NCI-H1092 treated with DMSO at 0.1 percent for 48 hours (cell line): ENCODE measurements at places on chromosomes 2 and 18.

GRCh38 chr18:34729264-34729663, 19.2 kb downstream of the DTNA start:
- DNase-seq: no peak

DNA sequence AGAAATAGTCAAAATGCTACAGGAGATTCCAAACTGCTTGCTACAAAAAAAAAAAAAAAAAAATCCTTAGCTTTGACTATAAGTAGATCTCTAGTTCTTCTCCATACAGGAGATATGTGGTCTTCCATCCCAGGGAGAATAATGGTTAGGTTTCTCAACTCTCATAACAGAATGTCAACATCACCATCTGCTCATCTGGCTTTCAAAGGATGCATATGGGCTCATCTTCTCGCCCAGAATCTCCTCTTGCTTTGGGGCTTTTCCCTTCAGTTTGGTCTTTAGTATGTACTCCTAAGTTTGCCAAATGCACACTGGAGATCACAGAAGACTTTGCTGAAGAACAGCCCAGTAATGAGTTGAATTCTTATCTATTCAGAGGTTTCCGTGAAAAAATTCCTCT, 240.7 kb downstream of the NRXN1 start:
- no peak for DNase-seq

- DNase-seq: no peak
These were observed 60.4 kb upstream of the IL1R2 start for GRCh38 chr2:101931402-101931801.

GRCh38 chr18:13485604-13486003, 240.8 kb downstream of the FAM210A start:
- no peak for DNase-seq

- DNase-seq: no peak
These were observed 166.7 kb downstream of the MEIS1 start for GRCh38 chr2:66601624-66602023.

GRCh38 chr2:24903161-24904103, 16.6 kb downstream of the ADCY3 start:
- no peak for DNase-seq

- no peak for DNase-seq
These were observed 45.8 kb downstream of the DHX57 start for GRCh38 chr2:38829971-38830370.

GRCh38 chr18:37783771-37784170, 218.2 kb upstream of the CELF4 start:
- no peak for DNase-seq

- DNase-seq: no peak
These were observed 22.2 kb downstream of the ZSCAN30 start for GRCh38 chr18:35267809-35268208.

GRCh38 chr2:214781226-214781625, 28.3 kb downstream of the BARD1 start:
- DNase-seq: no peak

DNA sequence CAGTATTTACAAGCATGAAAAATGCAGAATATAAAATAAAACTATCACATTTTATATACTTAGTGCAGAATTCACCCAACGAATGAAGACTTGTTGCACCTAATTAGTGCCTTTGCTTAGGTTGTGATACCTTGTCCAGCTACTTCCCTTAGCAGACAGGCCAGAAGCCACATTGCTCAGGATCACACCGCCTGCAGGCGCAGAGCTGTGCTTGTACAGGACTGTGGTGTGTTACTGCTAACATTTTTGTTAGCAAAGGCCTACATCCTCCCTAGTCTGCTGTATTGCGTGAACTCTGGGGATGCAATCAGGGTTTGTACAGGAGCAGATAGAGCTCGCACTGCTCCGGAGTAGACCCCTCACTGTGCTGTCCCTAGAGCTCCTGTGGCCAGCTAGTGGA, 336.9 kb downstream of the CBLN2 start:
- DNase-seq: peak; percentile 15

DNA sequence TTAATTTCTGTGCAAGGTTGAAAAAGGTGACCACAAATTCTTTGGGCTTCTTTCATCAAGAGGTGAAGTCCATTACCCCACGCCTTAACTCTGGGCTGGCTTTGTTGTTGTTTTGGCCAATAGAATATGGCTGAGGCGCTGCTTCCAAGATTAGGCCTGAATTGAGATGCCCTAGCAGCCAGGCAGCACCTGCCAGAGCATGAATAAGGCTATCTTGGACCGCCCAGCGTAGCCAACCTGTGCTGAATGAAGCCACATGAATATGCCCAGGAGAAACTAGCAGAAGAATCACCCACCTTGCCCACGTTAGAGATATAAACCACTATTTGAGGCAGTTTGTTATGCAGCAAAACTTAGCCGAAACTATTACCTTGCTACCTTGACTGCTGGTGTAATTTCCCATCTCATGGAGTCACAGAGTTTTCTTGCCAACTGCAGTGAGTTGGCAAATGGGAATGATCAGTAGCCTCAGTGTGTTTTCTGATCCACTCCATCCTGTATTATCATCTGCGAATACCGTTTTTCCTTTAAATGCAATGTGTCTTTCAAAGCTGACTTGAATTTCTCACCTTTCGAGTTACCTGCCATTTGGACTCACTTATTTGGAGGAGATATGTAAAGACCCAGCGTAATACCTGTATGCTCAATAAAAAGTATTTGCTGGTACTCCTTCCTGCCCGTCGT, 679 bp downstream of the TSGA10 start:
- DNase-seq: no peak

- no peak for DNase-seq
These were observed 130.5 kb downstream of the LPIN1 start for GRCh38 chr2:11876889-11877288.
